Kidney epithelial cell (primary cell): ENCODE measurements at places on chromosomes 3 and 15.

- no peak for DNase-seq
These were observed 11.2 kb downstream of the SH2D7 start for GRCh38 chr15:78103406-78104118.

DNA sequence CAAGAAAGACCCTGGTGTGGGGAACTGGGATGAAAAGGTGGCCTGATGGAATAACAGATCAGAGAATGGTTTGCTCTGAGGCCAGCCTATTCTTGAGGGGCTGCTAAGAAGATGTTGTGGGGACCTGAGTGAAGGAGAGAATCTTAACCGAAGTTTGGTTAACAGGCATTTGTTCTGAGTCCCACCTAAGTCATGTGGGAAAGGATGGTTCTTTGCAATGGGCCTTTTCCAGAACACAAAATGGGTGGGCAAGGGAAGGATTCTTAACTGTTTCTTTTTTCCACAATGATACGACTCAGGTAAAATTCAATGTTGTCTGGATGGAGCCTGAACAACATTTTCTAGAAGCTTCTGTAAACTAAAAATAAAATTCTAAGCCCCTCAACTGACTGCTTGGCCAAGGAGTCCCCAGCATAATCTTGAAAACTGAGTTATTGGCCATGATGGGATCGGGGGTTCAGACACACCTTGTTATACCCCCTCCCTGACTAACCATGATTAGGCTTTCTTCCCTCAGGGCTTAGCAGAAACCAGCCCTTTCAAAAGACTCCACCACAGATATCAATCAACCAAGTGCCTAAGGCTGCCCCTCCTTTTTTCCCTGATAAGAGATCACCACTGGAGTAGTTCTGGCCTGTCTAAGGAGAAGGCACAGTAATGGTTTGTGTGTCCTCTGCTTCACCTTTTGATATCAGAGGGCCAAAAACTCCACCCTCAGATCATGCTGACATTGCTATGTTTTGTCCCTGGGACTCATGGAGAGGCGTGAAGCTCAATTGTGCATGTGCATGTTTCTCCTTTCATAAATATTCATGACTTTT, 30.1 kb downstream of the SCN11A start:
- DNase-seq, result no peak

- peak; percentile 21 for DNase-seq
These were observed 72.7 kb downstream of the ZNF621 start for GRCh38 chr3:40597441-40597840.

DNA sequence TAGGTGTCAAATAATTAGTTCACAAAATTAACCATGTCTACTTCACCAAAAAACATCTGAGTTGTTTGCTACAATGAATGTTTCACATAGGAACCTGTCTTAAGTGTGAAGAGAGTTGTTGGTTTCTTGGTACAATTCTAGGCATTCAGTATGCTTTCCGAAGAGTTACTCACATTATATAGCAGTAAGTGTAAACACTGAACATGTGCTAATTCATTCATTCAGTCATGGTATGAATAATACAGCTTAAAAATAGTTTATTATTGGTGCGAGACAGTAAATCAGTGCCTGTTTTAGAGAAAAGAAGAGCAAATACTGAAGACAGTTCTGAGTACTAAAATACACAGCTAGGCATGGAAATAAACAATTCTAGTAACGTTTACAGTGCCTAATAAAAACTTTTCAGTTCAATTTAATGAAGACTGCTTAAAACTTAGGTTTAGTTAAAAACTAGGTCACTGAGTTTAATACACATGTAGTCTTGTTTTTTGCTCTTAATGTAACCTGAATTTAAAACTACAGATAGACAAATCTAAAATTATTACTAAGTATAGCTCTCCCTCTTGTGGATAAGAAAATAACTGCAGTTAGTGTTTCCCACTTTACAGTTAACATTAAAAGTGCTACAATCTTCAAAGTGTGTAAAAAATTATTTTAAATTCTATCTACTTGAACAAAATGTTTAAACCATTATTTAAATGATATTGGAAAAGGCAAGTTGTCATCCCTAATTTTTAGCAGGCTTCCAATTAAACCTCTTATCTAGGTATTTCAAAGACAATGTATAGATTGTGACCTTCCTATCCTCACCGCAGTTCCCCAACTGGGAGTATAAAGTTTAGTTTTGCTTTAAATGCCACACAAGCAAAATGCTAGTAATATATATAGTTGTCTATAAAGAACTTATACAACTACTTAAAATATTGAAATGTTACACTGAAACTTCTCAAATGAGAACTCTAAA, 20.1 kb upstream of the ZCWPW2 start:
- DNase-seq, result no peak

DNA sequence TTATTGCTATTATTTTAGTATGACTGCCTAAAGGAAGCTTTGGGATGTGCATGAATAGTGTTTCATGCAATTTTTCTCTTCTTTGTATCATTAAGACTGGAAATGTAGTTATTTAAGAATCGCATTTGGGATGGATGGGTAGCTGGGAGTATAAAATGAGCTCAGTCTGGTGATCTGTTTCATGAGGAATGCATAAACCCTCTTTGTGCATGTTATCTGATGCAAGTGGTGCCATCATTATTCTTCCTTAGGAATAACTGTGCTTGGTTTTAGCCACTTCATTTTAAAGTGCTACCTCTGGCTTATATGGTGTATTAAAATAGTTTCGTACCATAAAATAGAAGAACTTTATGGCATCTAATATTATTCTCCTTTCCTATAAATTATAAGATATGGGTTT, 535.6 kb downstream of the GRM7 start:
- no peak for DNase-seq

- DNase-seq, result no peak
These were observed 229.3 kb downstream of the MCTP2 start for GRCh38 chr15:94460624-94461023.

DNA sequence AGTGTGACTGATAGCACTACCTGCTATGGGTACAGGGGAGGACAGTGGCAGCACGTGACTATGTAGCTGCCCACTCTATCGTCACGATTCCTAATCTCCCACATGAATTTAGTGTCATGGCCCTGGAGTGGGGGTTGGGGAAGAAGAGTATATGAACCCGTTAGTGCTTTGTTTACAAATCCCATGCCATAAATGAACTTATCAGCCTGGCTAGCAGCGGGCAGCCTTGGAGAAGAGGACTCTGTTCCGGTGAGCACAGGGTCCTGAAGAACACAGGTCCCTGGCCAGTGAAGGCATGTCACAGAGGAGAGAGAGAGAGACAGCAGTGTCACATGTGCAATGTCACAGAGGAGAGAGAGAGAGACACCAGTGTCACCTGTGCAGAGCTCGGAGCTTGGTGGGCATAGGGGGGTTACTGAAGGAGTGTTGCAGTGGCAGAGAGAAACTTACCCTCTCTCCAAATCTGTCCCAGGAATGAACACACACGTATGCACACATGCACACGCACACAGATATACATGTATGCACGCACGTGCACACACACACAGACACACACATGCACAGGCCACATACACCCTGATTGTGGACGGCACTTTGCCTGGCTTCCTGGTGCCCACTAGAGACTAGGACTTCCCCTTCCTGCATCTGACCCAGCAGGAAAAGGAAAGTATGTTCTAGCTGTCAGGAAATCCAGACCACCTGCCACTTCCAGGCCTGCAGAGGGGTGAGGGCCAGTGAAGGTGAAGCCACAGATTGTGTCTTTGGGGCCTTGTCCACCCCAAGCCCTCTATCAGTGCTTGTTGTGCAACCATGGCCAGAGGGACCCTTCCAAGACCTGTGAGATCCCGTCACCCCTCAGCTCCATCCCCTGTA, 26.3 kb downstream of the ITGA11 start:
- no peak for DNase-seq
